ENCODE measurements at places on chromosomes 2 and 18.

DNA sequence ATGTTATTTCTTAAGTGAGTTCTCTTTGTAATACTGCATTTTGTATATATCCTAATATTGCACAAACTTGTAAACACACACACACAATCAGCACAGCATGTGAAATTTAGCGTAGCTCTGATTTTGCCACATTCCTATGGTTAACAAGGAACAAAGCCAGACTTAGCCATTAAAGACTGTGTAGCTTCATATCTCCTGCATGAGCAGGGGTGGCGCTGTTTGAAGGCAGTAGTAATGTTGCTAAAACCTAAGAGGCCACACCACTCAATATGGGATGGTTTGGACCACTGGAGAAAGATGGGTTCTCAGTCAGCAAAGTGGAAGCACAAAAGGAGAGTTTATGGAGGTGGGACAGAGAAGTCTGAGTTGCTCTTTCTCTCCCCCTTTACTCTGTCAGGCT, 61.1 kb upstream of the RND3 start:
- DNase-seq = no peak

DNA sequence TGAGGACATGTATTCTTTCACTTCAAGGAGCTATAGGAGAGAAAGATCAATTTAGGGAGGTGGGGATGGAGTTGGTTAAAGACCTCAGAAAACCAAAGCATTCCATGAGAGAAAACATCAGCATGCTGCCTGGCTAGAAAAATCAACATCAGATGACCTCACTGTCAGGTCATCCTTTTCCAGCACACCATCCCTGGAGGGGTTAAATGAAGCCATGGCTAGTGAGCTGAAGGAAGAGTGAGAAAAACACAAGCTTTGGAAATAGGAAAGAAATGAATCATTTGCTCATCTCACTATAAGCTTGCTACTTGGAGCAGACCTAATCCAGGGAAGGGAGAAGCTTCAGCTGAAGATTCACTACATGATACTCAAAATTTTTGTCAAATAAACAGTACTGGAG, 109.5 kb upstream of the ITGB6 start:
- DNase-seq = no peak

DNA sequence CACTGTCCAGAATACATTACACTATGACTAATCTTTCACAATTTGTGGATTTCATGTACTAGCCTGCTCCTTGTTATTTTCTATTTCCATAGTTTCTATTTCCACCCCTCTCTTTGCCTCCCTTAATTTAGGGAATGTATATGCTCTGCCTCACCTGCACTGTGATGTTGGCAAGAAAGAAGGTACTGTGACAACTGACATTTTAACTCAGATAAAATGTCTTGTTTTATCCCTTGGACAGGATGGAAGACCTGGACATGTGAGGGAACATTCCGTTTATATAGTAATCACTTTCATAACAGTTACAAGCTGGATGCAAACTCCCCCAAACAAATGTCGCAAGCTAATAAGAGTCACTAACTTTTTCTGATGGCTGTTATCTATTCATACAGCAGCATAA, 21.5 kb upstream of the DSG3 start:
- no peak for DNase-seq

GRCh38 chr2:135820003-135820618, 16.9 kb downstream of the LCT start:
- peak; percentile 75 for DNase-seq

DNA sequence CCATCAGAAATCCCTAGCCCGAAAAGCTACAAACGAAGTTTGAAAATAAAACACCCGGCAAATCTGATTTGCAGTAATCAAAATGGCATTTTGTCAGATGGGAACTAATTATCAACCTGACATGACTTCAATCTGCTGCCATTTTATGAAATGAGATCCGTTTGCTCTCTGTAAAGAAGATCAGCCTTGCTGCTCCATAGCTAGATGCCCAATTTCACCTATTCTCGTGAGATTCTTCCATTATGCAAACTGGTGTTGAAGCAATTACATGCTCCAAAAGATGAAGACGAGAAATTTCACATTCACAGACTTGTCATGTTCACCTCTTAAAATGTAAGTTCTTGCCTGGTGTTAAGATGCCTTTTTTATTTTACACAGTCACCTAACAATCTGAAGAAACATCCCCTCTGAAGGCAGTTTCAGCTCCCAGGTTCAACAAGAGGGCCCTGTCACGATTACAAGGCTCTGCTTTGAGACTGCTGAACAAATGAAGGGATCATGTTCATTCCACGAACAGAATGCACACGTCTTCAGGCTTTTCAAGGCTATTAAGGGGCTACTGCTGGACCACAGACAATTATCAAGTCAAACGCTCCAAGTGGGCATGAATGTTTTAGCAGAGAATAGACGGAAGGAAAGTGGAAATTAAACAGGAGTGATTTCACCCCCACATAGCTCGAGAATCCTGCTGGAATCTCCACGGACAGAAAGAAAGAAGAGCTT, 172.6 kb upstream of the PID1 start:
- DNase-seq = no peak

DNA sequence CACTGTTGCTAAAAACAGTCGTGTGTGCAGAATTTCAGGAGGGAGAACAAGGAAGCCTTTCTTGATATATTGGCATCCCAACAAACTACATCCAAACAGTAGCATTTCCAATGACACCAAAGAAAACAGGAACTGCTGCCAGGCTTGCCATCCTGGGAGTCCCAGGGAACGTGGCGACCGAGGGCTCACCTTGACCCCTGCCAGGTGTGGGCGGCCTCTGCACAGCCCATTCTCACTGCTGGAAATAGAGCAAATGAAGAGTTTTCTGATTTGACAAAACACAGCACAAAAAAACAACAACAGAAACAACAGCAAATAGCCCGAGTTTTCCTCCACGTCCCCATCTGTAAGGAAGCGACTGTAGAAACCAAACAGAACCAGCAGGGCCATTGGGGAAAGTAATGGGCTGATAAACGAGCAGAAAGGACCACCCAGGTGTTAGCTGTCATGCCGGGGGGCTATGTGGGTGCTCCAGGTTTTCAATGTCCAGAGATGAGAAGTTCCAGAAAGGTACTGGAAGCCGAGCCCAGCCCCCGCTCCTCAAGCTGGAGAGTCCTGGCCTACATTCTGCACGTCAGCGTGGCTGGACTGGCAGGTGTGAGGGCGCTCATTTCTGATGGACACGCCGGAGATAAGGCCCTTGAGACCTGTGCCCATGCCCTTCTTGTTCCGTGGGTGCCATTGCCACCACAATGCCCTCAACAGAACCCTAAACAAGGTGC, 80.8 kb downstream of the TWIST2 start:
- DNase-seq = no peak

DNA sequence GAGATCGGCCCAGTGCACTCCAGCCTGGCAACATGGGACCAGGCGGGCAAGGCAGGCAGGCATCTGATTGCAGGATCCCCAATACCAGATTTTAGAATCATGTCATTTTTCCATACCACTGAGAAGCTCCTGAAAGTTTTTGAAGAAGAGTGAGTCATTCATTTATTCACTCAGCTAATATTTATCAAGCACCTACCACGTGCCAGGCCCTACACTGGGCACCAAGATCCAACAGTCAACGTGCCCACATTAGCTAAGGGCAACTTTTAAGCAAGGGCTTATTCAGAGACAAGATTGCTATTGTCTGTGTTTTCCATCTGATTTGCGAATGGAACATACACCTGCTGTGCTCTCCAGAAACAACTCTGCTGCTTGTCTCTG, 126.8 kb upstream of the LGALSL start:
- DNase-seq = no peak

- no peak for DNase-seq
Measured at GRCh38 chr2:85273738-85274731, 53.8 kb downstream of the TGOLN2 start.

DNA sequence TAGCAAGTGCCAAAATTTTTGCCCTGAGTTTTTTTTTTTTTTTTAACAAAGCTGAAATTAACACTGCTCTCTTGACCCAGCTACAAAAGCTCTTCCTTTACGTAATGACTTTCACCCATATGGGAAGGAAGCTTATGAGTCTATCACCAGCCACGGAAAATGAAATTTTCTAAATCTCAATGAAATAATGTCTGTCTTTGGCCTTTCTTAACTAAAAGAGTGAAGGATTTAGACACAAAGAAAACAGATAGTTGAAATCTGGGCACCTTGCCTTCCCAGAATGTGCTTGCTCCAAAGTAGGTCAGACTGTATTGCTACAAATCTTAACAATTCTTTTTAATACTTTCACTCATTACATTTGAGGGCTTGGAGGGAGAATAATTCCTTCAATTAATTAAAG, 180.8 kb upstream of the MGAT5 start:
- no peak for DNase-seq

DNA sequence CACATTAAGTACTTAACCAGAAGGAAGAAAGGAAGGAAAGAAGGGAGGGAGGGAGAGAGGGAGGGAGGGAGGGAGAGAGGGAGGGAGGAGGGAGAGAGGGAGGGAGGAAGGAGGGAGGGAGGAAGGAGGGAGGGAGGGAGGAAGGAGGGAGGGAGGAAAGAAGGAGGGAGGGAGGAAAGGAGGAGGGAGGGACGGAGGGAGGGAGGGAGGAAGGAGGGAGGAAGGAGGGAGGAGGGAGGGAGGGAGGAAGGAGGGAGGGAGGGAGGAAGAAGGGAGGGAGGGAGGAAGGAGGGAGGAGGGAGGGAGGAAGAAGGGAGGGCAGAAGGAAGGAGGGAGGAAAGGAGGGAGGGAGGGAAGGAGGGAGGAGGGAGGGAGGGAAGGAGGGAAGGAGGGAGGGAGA, 363.3 kb downstream of the MBD2 start:
- DNase-seq = no peak

GRCh38 chr2:135086222-135086621, 34.1 kb downstream of the RAB3GAP1 start:
- no peak for DNase-seq

- no peak for DNase-seq
Measured at GRCh38 chr2:71452565-71452964, 796 bp upstream of the DYSF start.

GRCh38 chr2:237320801-237321560, 93.0 kb downstream of the COL6A3 start:
- DNase-seq = no peak

DNA sequence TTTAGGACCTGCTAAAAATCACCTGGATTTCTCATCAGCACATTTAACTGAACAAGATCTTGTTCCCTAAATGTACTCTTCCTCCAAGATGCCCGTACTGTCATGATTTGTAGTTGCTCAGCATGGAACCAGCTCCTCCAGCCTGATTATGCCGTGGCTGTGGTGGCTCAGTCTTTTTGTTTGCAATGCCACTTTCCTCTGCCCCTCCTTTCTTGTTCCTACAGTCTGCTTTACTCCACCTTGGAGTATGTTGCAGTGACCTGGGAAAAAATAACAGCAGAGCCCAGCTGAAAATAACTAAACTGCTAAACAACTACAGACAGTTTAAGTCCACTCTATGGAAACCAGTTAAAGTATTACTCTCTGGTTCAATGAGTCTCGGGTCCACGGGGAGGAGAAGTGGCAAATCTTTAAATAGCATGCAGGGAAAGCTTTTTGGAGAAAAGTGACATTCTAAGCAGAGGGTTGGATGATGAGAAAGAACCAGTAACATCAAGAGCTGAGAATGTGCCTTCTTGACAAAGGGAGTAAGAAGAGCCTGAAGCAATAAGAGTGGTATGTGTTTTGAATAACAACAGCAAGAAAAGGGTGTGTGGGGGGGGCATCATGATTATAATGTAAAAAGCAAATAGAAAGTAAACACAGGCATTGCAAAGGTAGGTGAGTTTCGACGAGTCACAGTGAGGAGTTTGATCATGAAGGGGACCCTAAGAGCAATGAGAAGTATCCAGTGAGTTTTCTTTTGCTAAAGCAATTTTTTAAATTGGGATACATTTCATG, 225.7 kb downstream of the TMX3 start:
- no peak for DNase-seq

DNA sequence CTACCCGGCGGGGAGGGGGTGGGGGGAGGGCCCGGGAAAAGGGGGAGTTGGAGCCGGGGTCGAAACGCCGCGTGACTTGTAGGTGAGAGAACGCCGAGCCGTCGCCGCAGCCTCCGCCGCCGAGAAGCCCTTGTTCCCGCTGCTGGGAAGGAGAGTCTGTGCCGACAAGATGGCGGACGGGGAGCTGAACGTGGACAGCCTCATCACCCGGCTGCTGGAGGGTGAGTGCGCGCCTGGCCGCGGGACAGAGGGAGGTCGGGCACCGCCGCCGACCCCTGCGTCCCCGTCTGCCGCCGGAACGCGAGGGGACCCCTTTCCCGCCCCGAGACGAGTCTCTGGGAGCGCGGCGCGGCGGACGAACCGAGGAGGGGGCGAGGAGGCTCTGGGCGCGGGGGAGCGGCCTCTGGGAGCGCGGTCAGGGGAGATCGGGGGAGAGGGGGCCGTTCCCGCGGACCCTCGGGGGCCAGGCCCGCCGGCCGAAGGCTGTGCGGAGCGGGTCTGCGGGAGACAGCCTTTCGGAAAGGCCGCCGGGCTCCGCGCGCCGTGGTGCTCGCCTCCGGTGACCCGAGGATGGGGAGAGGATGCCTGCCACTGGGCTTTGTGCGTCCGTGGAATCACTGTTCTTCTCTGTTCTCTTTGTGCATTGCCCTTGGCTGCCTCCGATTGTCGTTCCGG, 463 bp downstream of the PPP1CB start:
- DNase-seq = no peak

- no peak for DNase-seq
Measured at GRCh38 chr2:217413193-217413592, 553.3 kb upstream of the TNP1 start.

DNA sequence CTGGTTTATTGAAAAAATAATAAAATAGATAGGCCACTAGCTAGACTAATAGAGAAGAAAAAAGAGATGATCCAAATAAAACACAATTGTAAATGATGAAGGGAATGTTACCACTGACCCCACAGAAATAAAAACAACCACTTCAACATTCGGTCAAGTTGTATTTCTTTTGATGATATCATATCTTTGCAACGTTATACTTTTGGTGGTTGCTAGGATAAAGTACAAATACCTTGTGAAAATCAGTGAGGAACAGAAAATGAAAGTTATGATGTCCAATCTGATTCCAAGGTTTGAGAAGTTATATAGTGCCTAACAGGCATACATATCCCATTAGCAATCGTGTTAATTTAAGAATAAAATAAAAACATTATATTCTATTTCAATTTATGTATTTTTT, 6.6 kb upstream of the ASNSD1 start:
- no peak for DNase-seq

- DNase-seq = peak; percentile 18
Measured at GRCh38 chr2:27408601-27409320, 630 bp downstream of the PPM1G start.

- DNase-seq = no peak
Measured at GRCh38 chr2:159616286-159616701, at the start of gene BAZ2B. Gene BAZ2B, minus strand, starts transcription at chr2:159616548. Its CDS starts 137,829 bp downstream, at chr2:159478719.

- DNase-seq = no peak
Measured at GRCh38 chr18:78976765-78977636, 2.6 kb upstream of the SALL3 start.

DNA sequence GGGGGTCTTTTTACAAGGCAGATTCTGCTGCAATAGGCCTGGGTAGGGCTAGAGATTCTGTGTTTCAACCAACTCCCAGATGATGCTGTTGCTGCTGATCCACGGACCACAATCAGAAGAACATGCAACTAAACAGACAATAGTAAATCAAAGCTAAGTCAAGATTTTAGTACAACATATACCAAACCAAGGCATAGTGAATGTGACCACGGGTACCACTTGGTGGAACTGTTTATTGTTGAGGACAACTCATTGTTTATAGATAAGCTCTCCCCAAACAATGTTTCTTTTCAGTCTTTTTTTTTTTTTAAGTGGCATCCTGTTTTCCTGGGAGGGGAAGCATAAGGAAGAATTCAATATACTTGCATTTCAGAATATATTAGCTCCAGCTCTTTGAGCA, 36.0 kb upstream of the DARS1 start:
- DNase-seq = no peak

GRCh38 chr2:26245810-26246209, 1.1 kb downstream of the HADHB start:
- DNase-seq = no peak
